Activated CD4-positive, alpha-beta T cell treated with anti-CD3 and anti-CD28 coated beads, Interleukin-2, amount 50 U/mL, for 4 hours (primary cell): ENCODE measurements at places on chromosomes 2 and 18.

GRCh38 chr2:14418115-14418514, 214.4 kb upstream of the LRATD1 start:
- DNase-seq = no peak

DNA sequence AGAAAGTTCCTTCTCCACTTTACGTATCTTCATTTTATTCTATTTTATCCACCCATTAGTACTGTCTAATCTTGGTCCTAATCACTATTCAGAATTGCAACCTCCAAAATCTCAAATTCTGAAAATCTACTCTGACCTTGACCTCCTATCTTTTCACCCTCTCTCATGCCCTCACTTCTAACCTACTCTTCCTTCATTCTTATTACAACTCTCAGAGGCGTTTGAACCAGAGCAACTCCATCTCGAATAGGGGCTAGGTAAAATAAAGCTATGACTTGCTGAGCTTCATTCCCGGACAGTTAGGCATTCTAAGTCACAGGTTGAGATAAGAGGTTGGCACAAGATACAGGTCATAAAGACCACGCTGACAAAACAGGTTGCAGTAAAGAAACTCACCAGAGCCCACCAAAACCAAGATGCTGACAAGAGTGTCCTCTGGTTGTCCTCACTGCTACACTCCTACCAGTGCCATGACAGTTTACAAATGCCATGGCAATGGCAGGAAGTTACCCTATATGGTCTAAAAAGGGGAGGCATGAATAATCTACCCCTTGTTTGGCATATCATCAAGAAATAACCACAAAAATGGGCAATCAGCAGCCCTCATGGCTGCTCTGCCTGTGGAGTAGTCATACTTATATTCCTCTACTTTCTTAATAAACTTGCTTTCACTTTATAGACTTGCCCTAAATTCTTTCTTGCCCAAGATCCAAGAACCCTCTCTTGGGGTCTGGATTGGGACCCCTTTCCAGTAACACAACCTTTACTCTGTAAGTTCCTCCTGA, 11.4 kb downstream of the CCDC88A start:
- DNase-seq = no peak

- DNase-seq = no peak
These were observed 61.0 kb upstream of the EPAS1 start for GRCh38 chr2:46236006-46236875.

DNA sequence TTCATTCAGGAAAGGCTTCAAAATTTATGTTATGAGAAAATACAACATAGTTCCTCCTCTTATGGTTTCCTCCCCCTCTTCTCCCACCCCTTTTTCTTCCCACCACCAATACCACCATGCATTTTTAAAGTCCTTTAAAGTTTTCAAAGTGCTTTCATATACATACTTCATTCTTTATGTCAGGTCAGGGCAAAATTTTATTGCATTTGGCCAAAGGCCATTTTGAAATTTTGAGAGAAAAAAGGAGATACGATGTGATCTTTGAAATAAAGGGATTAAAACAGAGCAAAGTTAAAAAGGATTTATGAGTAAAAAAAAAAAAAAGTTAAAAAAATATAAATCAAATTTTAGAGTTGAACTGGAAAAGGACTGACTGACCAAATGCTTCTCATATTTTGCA, 792.5 kb upstream of the FANCL start:
- no peak for DNase-seq

DNA sequence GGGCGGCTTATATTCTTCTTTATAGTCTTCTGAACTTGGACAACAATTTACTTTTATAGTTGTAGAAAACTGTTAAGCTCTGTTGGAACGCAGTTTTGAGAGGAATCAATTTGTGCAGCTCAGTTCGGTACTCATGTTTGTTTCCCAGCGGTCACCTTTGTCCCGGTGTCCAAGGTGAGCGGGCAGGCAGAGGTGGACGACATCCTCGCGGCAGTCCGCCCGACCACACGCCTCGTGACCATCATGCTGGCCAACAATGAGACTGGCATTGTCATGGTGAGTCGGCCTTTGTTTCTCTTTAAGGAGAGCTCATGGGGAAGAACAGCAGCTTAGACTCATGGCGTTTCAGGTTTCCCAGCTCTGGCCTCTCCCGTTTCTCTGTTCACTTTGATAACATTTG, 18.6 kb upstream of the ESPNL start:
- no peak for DNase-seq

DNA sequence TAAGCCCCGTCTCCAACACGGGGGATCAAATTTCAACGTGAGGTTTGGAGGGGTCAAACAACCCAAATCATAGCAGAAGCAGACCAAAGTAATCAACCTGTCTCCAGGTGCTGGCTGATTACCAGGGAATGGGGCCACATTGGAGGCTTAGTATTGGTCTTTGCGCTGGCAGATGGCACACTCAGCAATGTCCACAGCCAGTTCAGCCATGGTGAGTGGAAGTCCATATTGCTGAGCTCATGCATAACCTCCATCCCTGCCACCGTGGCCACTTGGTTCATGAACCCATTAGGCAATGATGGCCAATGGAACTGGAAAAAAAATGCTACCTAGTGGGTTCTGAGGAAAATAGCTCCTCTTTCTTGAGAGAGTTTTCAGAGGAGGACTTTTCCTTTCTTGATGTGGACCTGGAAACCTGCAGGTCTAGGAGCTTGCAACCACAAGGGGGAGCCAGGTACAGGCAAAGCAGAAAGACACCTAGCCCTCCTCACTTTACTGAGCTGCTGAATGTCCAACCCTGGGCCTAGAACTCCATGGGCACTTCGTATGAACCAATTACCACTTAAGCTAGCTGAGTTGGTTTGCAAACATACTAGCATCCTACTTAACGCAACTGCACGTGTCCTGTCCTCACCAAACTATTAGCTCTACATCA, 128.0 kb upstream of the GYPC start:
- DNase-seq = peak; percentile 68

GRCh38 chr2:27099334-27099955, 12.9 kb downstream of the KHK start:
- no peak for DNase-seq

DNA sequence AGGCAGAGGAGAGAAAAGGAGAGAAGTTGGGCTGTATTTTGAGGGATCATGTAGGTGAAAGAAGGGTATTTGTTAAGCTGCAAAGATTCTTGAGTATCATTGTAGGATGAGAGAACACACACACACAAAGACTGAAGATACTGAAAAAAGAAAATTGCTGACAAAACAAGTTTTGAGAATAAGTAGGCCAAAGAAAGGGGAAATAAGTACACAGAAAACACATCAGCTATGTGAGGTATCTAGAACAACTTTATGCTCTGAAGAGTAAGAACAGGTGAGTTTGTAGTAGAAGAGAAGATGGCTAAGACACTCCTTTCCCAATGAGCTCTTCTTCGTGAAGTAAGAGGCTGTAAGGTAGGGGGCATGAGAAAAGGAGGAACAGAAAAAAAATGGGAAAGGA, 28.2 kb downstream of the METTL8 start:
- DNase-seq = no peak

DNA sequence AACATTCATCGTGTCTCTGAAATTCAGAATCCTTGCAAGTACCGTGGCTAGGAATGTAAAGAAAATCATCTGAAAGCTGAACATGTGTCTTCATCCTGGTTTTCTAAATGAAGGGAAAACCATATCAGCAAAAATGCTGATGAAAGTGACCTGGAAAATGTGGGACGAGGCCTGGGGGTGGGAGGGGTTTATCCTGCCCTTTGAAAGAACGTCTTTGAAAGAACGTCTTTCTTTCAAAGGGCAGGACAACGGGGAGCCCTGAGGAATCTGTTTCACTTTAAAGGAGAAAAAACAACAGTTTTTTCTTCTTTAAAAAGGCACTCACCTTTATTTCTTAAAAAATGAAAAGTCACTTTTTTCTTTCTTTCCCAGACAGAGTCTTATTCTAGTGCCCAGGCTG, 185.2 kb downstream of the ALPK2 start:
- DNase-seq = no peak

GRCh38 chr2:20931346-20931745, 108.4 kb upstream of the LDAH start:
- no peak for DNase-seq

DNA sequence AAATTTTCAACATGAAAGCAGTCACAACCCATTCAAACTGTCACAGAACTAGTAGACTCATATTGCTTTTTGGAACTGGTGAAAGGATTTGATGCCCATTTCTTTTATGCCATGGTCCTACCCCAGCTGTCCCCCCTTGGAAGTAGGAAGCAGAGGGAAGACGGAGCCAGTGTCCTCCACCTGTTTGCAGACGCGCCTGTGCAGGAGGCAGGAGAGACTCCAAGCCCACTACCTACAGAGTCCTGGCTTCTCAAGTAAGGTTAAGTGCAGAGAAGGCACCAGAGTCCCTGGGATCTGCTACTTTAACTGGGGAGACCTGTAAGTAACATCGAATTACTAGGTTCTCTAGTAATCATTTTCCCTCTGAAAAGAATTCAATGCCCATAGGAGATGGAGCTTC, 32.7 kb upstream of the DNMT3A start:
- DNase-seq = no peak

DNA sequence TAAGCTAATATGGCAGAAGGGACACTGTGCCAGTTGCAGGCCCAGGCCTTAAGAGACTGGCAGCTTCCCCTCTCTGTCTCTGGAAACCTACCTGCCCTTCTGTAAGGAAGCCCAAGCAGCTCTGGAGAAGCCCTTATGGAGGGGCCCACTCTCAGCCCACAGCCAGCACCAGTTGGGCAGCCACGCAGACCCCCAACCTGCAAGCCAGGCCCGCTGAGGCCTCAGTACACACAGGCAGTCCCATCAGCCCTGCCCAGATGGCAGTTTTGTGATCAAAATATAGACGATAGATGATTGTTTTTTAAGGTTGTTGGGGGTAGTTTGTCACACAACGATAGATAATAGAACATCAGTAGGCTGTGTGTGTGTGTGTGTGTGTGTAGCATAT, 36.8 kb upstream of the ALPP start:
- no peak for DNase-seq

GRCh38 chr18:61322265-61322873, 10.9 kb upstream of the CDH20 start:
- DNase-seq = no peak

GRCh38 chr2:187825-188224, 76.0 kb downstream of the SH3YL1 start:
- no peak for DNase-seq

DNA sequence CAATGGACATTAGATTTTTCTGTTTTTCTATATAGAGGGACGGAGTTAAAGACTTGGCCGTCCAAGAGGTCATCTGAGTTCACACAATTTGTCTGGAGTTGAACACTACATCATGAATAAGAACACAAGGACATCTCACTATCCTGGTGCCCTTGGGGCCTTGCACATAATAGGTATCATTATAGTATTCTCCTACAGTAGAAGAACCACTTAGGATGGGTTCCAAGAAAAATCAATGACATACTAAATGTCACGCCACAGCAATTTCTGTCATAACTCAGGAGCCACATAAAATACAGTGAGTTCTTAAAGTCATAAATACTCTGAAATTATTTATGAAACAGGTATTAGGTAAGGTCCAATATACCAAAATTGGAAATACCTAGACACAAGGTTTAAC, 154.4 kb downstream of the NCKAP5 start:
- no peak for DNase-seq
